COR-L47 (cell line): ENCODE measurements at places on chromosomes 6 and 20.

DNA sequence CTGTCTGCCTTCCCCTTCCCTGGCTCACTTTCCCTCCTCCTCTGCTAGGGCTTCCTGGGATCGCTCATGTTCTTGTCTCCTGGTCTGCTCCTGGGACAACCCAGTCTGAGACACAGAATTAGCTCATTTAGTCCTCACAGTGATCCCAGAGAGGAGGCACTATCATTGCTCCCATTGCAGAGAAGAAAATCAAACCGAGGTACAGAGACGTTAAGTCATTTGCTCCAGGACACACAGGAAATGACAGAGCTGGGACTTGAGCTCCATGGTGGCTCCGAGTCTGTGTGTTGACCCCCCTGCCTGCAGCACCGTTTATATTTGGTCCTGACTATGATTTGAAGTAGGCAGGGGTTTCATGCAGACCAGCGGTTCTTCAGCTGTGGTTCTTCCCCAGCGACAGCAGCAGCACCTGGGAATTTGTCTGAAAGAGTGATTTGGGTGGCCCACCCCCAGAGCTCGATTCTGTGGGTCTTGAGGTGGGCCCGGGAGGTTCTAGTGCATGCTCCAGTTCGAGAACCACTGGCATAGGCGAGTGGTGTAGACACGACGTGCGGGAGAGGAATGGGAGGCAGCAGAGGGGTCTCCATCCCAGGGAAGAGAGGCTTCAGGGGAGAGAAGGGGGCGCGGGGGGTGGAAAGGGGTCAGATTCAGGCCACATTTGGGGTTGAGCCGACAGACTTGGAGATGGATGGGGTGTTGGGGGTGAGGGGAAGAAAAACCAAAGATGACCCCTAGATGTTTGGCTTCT lies 24.7 kb downstream of the PCK1 start:
- DNase-seq, result no peak

DNA sequence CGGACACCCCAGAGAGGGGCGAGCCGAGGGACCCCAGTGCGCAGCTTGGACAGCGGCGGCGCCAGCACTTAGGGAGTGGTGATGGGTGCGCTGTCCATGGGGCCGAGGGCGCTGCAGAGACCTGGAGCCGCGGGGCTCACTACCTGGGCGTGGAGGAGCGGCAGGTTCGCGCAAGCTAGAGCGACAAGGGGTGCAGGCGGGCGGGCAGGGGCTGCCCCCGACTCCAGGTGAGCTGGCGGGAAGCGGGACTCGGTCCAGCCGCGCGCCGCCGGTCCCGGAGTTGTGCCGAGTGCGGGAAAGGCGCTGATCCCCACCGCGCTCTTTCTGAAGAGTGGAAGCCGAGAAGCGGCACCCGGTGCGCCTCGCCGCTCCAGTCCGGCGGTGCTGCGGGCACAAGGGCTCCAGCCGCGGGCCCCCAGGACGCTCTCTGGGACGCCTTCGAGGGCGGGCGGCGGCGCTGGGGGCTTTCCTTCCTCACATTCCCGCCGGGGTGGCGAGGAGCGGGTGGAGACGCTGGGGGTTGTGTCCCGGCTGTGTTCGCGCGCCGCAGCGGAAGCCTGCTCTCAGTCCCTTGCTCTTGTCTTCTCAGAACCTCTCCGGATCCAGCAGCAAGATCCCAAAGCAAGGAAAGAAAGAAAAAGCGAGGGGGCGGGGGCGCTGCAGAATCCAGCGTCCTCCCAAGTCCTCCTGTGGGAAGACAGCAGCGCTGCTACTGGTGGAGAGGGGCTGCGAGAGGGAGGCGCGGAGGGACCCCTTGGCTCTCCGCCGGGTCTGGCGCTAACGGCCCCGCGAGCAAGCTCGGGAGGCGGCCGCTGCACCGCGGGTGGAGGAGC lies at the start of gene B3GAT2:
Gene B3GAT2, minus strand, starts transcription at position 610 of the 833 bp plus-strand sequence. CDS start 631 bp downstream, outside the sequence.
- peak; percentile 24 for DNase-seq

DNA sequence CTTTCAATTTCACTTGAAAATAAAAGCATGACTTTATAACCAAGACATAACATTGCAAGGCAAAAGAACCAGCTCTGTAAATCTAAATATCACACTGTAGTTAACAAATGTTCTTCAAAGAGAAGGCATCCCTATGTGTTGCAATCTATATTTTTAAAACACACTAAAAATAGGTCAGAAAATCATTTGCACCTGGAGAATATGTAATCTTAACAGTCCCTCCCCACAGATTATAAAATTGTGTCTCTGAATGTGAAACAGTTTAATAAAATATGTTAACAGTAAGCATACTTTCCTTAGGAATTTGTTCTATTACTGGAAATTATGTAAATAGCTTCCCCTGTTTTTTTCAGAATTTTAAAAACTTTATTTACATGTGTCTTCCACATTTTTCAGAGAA lies 351.9 kb downstream of the COL12A1 start:
- DNase-seq, result no peak

- DNase-seq, result no peak
Observed at GRCh38 chr6:95768539-95768938, 191.2 kb downstream of the MANEA start.

DNA sequence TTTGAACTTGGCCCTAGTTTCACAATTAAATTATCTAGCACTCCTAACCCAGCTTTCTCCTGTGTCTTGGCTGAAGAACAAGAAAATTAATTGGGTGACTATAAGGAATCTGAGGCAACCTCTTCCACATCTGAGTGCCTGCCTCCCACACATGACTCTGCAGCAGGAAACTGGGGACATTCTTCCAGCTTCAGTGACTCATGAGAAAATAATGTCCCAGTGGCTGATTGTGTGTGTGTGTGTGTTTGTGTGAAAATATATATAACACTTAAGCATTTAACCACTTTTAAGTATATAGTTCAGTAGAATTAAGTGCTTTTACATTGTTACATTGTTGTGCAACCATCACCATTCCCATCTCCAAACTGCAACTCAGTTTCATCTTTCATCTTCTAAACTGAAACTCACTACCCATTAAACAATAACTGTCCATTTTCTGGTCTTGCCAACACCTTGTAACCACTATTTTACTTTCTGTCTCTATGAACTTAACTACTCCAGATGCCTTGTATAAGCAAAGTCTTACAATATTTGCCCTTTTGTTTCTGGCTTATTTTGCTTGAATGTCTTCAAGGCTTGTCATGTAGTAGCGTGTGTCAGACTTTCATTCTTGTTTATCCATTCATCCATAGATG lies 8.7 kb downstream of the TRIM38 start:
- DNase-seq, result no peak

GRCh38 chr6:9361749-9362148 lies 926.4 kb upstream of the SLC35B3 start:
- no peak for DNase-seq

DNA sequence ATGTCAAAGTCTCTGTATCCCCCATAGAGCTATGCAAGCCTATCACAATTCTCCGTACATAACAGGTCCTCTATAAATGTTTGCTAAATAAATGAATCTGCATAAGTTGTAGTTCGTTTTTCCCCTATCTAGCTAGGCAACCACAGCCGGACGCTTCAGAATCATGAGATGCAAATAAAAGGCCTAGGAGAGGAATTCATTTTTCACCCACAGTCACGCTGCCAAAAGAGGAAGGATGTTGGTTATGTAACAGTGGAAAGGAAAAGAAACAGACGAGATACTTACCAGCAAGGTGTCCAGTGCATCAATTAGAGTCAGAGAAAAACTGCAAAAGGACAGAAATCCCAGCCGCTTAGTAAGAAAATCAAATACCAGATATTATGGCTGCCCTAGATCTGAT lies 2.4 kb downstream of the EDEM2 start:
- DNase-seq, result no peak

DNA sequence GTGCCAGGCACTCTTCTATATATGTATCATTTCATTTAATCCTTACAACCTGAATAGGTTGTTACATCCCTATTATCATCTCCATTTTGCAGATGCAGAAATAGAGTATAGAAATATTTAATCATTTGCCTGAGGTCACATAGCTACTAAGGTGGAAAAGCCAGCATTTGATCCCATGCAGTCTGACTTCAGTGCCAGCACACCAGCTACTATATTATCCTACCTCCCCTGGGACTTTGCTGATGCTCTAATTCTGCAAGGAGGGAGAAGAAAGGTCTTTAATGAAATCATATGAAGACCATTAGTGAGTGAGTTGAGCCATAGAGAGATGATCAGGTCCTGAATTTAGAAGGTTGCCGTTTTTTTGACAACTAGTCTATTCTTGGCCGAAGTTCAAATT lies 53.7 kb downstream of the TOP1 start:
- DNase-seq, result no peak

DNA sequence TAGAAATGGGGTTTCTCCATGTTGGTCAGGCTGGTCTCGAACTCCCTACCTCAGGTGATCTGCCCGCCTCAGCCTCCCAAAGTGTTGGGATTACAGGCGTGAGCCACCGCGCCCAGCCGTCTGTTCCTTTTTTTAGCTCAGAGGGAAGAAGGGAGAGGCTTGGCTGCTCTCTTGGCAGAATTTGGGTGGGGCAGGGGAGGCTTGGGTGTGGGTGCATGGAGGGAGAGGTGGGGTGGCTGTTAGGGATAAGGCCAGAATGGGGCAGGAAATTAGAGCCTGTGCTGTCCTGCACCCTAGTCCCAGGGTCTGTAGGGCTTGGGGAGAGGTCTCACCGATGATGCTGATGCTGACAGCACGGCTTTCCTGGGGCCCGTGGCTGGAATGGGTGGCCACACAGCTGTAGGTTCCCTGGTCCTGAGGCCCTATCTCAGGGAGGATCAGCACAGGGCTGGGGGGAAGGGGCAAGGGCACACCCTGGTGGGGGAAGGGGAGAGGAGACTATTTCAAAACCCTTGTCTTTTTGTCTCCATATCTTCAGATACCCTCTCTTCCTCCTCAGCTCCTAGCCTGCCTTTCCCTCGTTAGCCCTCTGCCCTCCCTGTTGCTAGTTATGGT lies 2.0 kb downstream of the AGER start:
- no peak for DNase-seq

GRCh38 chr6:150599199-150600009 lies at the start of gene PLEKHG1:
TSS of gene PLEKHG1 (plus strand) at chr6:150599885. CDS start at chr6:150733682, 133,797 bp downstream.
- no peak for DNase-seq

- DNase-seq, result no peak
Observed at GRCh38 chr6:23282252-23283021, 713.1 kb downstream of the HDGFL1 start.

DNA sequence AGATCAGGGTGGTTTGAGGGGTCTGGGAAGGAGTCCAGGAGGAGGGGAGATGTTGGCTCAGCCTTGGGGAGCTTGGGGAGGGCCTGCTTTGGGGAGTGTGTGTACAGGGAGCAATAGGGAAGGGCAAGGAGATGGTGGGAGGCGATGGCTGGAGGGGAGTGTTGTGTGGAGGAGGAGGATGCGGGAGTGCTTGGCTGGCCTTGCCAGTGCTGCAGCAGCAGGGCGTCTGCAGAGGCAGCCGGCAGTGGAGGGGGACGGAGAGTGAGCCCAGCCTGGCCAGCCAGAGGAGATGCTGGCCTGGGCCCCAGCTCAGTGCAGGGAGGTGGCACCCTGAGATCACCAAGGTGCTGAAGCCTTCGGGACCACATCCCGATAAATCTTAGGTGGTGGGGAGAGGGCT lies 3.9 kb downstream of the IP6K3 start:
- DNase-seq, result no peak
